Stimulated activated CD4-positive, alpha-beta T cell treated with anti-CD3 and anti-CD28 coated beads, TNF-alpha, amount 100 ng/mL, for 1 hour (primary cell): ENCODE measurements at places on chromosomes 3 and 15.

DNA sequence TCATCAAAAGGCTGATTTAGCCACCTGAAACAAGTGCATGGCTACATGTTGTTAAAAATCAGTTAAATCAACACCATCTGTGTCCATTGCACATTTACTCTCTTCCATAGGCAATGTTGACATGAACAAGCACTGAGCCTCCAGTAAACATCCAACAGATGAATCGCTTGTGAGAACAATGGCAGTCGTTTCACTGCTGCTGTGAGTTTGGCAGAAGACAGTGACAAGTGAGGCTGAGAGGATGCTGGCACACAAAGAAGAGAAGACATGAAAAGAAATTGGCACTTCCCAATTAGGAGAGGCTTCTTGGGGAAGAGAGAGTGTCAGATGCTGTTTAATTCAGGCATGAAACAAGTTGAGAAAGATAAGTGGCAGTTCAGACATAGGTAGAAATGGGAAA, 227.4 kb upstream of the STT3B start:
- DNase-seq: no peak

- DNase-seq: no peak
These were observed 19.8 kb upstream of the NUDT16 start for GRCh38 chr3:131361464-131362421.

GRCh38 chr15:98384328-98385029, 263.9 kb upstream of the IGF1R start:
- no peak for DNase-seq

DNA sequence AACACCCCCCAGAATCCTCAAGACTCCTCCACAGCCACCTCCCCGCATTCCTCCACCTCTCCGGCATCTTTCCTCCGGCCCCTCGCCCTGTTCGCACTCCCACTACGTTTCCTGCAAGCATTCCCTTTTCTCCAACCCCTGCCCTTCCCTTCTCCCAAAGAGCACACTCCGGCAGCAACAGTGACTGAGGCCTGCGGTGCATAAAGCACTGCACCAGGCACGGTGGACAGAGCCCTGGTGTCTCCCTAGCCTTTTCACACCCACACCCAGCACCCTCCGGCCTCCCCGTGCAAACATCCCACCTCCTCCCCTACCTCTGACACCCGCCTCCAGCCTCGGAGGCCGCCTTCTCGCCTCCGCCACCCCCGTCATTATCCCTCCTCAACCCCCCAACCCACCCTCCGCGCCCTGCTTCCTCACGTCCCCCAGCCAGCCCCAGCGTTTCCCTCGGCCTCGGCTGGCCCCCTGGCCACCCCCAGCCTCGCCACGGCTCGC, 577 bp downstream of the ZNF148 start:
- no peak for DNase-seq

- no peak for DNase-seq
These were observed 69.9 kb downstream of the RHCG start for GRCh38 chr15:89426500-89426899.

DNA sequence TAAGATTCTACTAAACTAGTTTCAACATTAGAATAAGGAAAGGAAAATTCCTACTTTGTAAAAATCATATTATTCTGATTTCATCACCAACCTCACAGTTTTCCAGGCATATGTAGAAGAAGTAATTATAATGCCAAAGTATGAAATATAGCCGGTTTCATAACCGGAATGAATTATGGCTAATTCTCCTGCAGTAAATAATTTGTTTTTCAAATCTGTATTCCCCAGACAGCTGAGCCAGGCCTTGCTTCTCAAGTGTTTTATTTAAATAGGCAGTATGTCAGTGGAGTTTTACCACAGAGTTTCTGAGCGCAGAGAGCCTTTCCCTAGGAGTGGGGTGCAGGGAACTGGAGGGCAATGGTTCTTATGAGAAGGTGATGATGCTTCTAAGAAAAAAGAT, 8.7 kb upstream of the CPA3 start:
- no peak for DNase-seq

GRCh38 chr3:207973-208372, 11.4 kb downstream of the CHL1 start:
- DNase-seq: no peak

DNA sequence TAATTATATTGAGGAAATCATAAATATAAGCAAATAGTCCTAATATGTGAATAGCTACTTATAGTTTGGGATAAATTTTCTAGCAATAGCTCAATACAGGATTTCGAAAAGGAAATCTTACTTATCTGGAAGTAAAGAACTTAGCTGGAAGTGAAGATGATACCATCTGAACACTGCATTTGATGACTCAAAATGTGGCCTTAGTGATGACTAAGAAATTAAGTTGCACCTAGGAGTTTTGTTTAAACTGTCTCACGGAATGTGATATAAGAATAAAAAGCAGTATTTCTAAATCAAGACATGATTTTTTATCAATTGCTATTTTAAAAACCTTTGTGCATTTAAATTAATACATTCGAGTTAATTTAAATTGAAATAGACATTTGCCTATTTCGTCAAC, 91.2 kb downstream of the EOMES start:
- DNase-seq: no peak
